Sciatic nerve (tissue), 2 donors: ENCODE measurements at places on chromosomes 12 and 14.

DNA sequence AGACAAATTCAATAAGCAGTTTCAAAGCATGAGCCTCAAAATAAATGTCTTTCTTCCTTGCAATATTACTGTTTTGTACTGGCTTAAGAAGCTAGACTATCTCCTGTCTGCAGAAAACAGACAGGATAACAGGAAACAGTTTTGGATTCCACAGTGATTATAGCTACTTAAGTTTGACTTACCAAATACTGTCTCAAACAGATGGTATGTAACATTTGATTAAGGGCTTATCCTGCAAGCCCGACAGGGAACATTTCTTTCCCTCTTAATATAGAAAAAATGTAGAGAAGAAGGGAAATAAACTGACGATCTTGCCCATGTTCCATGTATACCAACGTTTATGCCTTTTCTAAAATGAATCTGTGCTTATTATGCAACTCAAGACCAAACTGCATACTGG lies 179.9 kb upstream of the EEA1 start:
- no peak for DNase-seq

DNA sequence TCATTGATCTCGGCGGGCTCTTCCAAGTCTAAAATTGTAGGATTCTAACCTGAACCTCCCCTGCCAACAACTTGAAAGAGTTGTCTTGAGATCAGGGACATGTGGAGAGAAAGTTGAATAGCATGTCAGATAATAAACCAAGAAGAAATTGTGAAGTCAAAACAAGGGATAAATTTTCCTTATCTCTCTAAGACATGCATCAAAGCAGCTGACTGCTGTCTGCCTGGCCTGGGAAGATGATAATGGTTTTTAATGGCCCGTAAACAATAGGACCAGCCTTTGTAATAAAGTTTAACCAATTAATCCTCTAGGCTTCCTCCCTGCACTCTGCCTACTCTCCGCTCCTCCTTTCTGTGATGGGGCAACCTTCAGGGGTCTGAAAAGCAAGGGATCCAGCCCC lies 67.9 kb downstream of the DPF3 start:
- DNase-seq: no peak

- no peak for DNase-seq
Observed at GRCh38 chr12:44716711-44717110, 159.4 kb downstream of the NELL2 start.

- no peak for DNase-seq
Observed at GRCh38 chr14:96215452-96216244, 11.0 kb downstream of the BDKRB2 start.

- no peak for DNase-seq
Observed at GRCh38 chr12:19959353-19959752, 409.0 kb upstream of the PDE3A start.

GRCh38 chr14:64117671-64118402 lies 176.3 kb downstream of the ESR2 start:
- no peak for DNase-seq

DNA sequence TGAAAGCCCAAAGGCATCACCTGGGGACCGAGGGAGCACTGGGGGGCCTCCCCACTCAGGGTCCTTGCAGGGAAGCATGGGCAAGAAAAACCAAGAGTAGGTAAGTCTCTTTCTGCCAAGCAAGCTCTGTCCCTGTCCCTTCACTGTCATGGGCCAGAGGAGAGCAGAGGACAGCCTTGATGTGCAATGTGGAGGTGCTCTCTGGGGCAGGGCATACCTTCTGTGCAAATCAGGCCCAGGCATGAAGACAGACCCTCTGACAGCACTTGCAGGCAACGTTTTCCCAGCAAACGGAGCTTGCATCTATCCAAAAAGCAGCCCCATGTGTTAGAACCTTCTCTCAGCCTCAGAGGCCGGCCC lies 192.5 kb upstream of the PWP1 start:
- no peak for DNase-seq

- peak; percentile 76 for DNase-seq
Observed at GRCh38 chr14:69685716-69686115, 74.3 kb downstream of the SUSD6 start.

GRCh38 chr12:101824831-101825230 lies 5.9 kb downstream of the GNPTAB start:
- no peak for DNase-seq

- no peak for DNase-seq
Observed at GRCh38 chr14:54589076-54589475, 22.1 kb downstream of the SAMD4A start.

GRCh38 chr12:1425396-1425729 lies 169.0 kb downstream of the FBXL14 start:
- DNase-seq: no peak

DNA sequence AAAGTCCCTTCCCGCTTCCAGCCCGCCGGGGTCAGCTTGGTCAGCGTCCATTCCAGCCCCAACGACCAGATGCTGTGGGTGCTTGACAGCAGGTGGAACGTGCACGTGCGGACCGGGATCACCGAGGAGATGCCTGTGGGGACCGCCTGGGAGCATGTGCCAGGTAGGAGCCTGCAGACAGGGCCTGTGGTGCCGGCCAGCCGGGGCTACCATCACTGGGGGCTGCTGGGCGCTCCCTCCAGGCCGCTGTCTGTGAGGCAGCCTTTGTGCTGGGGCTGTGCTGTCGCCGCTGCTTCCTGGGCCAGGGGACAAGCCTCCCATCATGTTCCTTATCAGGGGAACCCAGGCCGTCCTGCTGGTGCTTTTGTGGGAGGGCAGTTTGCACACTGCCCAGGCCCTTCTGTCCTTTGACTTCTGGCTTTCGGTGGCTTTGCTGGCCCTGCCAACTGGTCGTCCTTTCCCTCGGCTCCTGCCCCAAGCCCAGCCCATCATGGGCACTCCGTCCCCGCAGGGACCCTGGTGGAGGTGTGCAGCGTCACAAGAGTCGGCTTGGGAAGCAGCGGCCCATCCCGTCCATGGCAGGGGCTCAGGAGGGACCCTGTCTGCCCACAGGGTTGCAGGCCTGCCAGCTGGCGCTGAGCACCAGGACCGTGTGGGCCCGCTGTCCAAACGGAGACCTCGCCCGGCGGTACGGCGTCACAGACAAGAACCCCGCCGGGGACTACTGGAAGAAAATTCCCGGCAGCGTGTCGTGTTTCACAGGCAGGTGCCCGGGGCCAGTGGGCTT lies 12.4 kb downstream of the ANKRD9 start:
- DNase-seq: no peak

- no peak for DNase-seq
Observed at GRCh38 chr12:76249501-76249900, 98.7 kb downstream of the BBS10 start.

DNA sequence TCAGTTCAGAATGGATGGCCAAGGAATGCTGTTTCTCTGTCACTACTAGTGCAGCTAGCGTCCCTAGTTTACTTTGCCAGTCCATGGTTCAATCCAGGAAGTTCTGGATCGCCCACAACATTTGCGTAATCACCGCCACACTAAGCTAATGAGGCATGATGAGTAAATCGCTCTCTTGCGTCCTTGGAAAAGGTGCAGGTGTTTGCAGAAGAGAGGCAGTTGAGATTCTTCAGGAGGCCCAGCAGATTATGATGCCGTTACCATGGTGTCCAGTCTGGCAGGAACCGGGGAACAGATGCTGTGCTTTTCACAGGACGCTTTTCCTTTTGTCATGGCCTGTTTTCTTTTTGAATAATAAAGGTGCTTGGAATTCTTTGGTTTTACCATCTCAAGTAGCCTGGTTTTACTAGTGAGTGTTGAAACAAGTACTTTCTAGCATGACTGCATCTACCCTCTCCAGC lies 9.0 kb downstream of the TPH2 start:
- no peak for DNase-seq

DNA sequence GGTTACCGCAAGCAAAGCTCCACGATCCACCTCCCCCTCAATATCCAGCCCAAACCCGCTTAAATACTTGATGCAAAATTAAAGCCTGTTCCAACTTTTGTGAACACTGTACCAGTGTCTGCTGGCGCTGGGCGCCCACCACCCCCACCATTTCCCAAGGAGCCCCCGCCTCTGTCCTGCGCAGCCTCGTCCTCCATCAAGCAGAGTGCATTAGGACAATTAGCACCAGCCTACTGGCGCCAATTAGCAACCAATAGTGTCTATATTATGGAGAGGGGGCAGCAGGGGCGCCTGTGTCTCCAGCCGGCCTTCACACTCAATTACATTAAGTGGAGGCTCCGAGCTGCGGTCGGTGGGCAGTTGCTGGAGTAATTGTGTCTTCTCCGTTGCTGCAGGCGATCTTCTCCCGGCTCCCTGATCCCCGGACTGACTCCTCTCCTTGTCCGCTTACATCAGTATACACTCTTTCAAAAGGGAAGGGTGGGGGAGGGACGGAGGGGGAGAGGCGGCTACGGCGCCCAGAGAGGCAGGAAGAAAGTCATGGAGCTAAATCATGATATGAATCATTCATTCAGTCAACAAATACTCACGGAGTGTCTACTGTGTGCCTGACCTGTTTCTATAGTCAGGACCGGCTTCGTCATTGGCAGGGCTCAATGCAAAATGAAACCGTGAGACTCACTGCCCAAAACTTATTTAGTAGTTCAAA lies 707.3 kb downstream of the MED13L start:
- no peak for DNase-seq

- peak; percentile 66 for DNase-seq
Observed at GRCh38 chr14:64196814-64197411, 97.3 kb downstream of the ESR2 start.
